Esophagus squamous epithelium (tissue), 5 donors: ENCODE measurements at places on chromosomes 5 and 9.

GRCh38 chr9:68705531-68706362, 707 bp downstream of the PIP5K1B start:
- no peak for DNase-seq

DNA sequence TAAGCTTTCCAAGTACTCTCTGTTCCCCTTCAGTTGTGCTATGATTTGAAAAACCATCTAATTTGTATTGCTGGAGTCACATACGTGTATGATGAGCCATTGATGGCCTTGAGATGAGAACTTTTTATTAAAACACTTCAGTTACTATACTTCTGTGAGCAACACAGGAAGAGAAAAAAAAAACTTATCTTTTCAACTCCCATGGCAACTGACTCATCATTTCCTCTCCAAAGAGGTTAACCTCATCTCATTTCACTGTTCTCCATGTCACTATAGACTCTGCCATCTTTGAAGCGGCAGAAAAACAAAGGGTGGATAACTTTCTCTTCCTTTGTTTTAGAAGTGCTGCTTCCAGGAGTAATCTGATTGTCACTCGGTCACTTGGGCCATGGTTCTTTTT, 104.3 kb upstream of the PCSK1 start:
- no peak for DNase-seq

DNA sequence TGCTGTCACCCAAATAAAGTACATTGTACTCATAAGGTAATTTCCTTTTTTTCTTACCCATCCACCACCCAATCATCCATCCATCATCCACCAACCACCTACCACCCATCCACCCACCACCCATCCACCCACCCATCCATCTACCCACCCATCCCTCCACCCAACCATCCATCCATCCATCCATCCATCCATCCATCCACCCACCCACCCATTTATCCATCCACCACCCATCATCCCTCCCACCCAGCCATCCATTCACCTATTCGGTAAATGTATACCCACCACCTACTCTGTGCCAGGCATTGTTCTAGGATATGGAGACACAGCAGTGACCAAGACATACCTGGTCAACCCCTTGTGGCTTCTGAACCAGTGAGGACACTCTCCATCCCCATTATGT, 25.1 kb downstream of the MGAT1 start:
- no peak for DNase-seq

DNA sequence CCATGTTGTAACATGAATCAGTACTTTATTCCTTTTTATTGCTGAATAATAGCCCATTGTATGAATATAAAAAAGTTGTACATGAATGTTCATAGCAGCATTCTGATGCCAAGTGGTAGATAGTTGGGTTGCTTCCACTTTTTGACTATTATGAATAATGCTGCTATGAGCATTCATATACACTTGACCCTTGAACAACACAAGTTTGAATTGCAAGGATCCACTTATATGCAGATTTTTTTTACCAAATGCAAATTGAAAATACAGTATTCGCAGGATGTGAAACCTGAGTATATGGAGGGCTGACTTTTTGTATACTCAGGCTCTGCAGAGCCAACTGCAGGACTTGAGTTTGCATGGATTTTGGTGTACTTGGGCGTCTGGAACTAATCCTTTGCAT, 14.7 kb upstream of the SIL1 start:
- DNase-seq: no peak

GRCh38 chr5:173699966-173700365, 83.5 kb upstream of the BOD1 start:
- no peak for DNase-seq

DNA sequence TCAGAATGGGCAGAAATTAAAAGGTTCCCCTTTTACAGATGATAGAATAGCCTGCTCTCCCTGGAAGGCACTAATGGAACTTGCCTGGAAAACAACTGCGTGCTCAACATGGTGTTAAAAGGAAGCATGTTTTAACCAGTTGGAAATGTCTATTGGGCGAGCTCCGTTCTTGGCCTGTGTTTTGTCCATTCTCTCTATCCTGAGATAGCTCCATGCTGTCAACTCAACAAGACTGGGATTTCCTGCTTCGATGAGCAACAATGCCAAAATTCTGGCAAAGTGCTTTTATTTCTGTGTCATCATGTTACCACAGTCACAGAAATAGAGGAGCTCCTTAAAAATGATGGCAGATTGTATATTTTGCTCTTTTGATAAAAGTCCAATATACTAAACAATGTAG, 198.3 kb downstream of the PLK2 start:
- DNase-seq: no peak

DNA sequence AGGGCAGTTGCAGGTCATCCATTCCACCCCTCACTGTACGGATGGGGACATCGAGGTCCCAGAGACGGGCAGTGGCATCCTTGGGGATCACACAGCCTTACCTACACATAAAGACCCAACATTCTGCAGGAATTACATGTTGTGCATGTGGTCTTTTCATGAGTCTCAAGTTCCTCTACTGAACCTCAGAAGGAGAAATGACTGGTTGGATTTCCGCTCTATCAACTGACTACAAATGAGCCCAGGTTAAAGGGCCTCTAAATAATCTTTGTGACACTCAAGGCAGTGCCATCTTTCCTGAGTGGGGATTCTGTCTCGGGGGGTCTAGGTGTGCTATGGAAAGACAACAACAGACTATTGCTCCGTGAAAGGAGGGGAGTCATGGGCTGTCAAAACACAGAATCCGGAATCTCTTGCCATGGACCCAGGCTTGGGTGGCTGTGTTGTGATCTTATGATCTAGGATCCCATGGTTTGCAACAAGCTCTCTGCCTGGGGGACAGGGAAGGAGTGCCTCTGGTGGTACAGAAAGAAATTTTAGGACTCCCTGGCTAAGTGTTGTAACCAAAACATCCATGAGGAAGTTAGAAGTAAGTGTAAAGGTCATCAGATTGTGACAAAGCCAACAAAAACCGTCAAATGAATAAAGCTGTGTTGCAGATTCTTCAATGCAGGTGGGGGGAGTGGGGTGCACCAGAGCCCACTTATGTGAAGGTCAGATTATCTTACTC, 1.9 kb upstream of the SLC31A2 start:
- no peak for DNase-seq

DNA sequence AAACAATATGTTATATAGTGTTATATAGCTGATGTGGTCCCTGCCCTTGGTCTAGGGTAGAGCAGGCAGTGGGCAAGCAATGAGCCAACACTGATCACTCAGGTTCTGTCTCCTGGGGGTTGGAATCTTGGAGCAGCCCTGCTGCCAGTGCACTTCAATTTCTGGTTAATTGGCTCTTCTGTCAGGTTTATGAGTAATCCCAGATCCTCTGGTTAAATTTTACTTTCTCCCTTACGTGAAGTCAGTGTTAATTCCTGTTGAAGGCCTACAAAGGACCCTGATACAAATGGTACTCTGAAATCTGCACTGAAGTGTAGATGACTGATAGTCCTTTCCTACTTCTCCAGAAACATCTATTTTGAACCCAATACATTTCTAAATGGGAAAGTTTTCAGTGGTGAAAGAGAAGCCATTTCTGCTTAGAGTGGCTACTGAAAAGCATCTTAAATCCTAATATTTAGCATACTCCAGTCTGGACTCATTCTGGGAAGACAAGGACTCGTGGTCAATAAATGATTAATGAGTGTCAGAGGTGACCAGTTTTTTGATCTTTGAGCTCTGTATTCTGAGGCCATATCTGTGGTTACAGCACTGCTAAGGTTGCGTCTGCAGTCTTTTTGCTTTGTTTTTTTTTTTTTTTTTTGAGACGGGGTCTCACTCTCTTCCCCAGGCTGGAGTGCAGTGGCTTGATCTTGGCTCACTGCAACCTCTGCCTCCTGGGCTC, 442.4 kb downstream of the KIF4B start:
- no peak for DNase-seq

DNA sequence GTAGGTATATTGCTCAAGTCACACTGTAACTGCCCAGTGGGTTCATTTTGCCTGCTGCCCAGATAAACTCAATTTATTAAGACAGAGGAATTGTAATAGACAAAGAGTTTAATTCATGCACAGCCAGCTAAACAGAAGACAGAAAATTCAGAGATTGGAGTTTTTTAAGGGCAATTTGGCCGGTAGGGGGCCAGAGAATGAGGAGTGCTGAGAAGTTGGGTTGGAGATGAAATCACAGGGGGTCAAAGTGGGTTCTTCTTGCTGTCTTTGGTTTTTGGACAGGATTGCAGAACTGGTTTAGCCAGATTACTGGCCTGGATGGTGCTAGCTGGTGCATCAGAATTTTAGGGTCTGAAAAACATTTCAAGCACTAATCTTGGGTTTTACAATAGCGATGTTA, 20.7 kb upstream of the IL33 start:
- no peak for DNase-seq

DNA sequence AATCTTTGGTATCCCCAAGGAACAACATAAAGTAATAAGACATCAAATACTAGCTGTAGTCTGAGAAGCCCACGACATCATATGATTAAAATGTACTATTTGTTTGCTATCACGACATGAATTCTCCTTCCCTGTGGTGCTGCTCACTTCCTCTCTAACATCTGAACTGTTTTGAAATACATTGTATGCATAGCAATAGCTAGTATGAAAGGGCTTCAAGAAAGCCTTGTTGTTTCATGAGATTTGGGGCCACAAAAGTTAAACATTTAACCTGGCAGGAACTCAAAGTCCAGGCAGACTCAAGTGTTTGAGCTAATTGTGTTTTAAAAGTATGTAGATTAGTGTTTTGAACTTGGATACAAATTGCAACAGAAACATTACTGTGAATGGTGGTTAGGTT, 237.4 kb upstream of the PTGER4 start:
- DNase-seq: no peak

GRCh38 chr5:78727786-78728761, 79.5 kb upstream of the LHFPL2 start:
- no peak for DNase-seq

GRCh38 chr5:3265131-3265885, 330.3 kb upstream of the IRX1 start:
- no peak for DNase-seq

DNA sequence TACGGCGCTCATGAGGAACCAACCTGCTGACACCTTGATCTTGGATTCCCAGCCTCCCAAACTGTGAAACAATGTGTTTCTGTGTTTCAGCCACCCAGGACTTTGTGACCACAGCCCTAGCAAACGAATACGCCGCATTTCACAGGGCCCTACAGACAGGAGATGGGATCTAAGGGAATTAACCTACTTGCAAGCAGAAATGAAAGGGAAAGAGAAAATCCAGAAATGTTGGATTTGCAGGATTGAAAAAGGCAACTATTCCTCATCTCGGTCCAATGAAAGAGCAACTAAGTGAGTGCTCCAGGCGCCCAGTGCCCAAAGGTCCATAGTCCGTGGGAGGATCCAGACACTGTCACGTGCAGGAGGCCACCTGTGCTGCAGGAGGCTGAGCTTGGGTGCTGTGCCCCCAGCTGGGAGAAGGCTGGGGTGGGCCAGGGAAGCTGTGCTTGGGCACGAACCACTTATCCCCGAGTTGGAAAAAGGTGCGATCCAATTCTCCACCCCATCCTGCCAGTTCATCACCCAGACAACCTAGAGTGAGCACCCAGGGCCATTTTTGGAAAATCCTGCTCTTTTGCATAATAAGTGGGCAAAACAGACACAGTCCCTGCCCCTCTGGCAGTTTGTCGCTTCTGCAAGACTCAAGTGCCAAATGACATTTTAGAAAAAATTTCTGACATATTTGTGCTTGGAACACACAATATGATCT, 177.9 kb downstream of the C9orf50 start:
- no peak for DNase-seq

DNA sequence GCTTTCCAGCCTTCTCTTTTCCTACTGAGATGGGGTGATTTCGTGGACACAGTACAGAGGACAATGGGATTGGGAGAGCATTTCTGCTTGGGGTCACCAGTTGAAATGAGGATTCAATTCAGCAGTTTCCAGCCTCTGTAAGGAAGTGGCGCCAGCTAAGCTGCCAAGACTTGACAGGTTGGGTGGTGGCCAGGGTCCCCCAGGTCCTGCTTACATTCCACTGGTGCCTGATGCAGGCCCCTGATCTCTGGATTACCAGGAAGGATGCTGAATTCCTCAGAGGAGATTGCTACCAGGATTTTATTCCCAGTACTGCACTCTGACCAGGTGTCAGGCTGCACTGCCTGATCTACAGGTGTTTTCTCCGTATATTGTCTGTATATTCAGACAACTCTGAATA, 119.7 kb downstream of the PSD2 start:
- no peak for DNase-seq
